Naive thymus-derived CD8-positive, alpha-beta T cell (primary cell): ENCODE measurements at places on chromosomes 2 and 18.

GRCh38 chr2:144383571-144384100, 136.3 kb downstream of the ZEB2 start:
- DNase-seq, result no peak

DNA sequence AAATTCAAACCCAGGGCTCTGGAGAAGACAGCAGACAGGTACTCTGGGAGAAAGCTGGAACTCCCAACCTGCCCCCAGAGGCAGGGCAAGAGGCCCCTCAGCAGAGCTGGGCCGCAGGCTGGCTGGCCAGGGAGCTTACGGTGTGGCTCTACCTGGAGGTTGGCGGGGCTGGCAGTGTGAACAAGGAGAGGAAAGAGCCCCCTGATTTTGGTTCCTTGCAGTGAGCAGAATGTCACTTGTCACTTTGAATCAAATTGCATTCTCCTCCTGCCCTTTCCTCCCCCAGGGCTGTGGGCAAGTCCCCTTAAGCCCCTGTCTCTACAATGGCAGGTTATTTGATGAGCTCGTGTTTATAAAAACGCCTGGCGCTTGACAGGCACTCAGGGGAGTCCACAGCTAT, 32.6 kb downstream of the MYO7B start:
- DNase-seq, result no peak

- DNase-seq, result no peak
Measured at GRCh38 chr2:153990771-153991170, 119.0 kb downstream of the GALNT13 start.

DNA sequence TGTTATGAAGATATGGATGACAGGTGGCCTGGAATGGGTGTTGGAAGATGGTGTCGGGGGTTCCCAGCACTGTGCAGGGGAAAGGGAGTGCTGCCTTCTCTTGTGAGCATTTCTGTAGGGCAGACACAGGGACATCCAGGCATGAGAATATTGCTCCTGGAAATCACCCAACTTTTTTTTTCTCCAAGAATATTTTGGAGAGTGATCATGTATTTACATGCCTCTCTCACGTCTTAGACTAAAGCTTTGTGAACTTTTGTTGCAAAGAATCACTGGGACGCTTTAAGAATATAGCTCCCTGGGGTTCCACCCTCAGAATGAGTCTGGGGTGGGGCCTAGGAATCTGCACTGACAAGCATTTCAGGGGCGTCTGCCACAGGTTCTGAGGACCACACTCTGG, 68.7 kb downstream of the VWA3B start:
- no peak for DNase-seq

DNA sequence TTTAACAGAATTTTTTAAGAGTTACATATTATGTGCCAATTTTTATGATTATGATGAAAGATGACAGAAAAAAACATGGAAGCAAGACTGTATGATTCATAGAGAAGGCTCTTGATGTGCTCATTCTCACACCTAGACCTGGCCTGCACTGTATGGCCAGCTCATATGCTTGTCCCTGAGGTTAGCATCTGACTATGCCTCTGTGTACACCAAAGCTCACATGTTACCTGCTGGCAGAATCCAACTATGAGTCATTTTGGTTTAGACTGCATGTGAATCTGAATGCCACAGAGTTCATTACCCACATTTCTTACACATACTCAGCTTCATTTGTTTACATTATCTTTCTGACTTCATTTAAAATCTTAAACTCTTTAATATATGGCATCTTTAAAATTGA, 139.0 kb downstream of the DSC3 start:
- DNase-seq, result no peak

DNA sequence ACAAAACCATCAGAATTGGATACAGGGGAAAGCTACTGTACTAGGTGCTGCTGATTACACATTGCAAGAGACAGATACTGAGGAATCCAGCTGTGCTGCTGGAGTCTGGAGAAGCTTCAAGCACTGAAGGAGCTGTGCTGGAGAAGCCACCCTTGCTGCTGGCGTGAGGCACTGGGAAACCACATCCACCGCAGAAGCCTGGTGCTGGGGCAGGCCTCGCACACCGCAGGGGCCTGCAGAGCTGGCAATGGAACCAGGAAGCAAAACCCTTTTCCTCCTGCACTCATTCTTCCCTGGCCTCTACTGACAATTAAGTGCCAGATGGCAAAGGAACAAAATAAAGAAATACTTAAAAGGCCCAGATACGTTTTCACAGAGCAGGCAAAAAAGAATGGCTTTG, 94.4 kb upstream of the MSH6 start:
- no peak for DNase-seq

- DNase-seq, result no peak
Measured at GRCh38 chr2:156897548-156897947, 360.0 kb upstream of the GALNT5 start.

GRCh38 chr2:121777699-121778058, 22.2 kb downstream of the TSN start:
- no peak for DNase-seq

GRCh38 chr18:40346146-40346545, 1608.9 kb upstream of the PIK3C3 start:
- no peak for DNase-seq

- no peak for DNase-seq
Measured at GRCh38 chr2:237694415-237695194, 67.2 kb downstream of the LRRFIP1 start.

GRCh38 chr18:75574187-75574586, 146.7 kb upstream of the SMIM21 start:
- no peak for DNase-seq

- no peak for DNase-seq
Measured at GRCh38 chr2:160246356-160246755, 46.3 kb upstream of the ITGB6 start.

GRCh38 chr2:167471332-167471731, 583.1 kb downstream of the XIRP2 start:
- DNase-seq, result no peak

GRCh38 chr2:237618449-237618848, 8.9 kb upstream of the LRRFIP1 start:
- DNase-seq, result no peak

DNA sequence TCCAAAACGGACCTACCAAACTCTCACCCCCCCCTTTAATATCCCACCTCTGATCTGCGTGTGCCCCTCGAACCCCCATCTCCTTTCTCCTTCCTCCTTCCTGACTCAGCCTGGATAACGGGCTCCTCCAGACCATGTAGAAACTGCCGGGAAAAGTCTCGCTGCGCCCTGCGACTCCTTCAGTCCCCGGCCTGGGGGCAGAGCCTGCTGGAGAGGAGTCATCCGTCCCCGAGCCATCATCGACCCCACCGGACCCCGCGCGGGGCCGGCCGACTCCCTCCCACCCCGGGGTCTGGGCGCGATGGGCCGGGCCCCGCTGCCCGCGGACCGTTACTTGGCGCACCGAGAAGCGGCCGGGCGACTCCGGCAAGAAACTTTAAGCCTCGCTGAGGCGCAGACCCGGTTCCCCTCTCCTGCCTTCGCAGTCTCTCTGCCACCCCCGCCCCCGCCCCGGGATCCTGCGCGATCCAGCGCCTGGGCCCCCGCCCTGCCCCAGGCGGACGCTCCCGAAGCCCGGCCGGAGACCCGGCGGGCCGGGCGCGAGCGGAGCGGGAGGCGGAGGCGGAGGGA, 3.4 kb downstream of the ZEB2 start:
- DNase-seq, result no peak
